NCI-H510A (cell line): ENCODE measurements at places on chromosomes 6 and 20.

DNA sequence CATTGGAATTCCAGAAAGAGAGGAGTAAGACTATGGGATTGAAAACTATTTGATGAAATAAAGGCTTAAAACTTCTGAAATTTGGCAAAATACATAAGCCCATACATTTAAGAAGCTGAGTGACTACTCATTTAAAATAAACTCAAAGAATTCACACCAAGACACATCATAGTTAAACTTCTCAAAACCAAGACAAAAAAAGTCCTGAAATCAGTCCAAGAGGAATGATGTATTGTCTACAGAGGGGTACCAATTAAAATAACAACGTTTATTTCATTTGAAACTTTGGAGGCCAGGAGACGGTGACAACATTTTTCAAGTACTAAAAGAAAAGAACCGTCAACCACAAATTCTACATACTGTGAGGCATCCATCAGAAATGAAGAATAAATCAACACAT lies 841.4 kb upstream of the MAP3K7 start:
- no peak for DNase-seq

GRCh38 chr6:139376017-139376330 lies 1.5 kb upstream of the CITED2 start:
- DNase-seq, result peak; percentile 6

- no peak for DNase-seq
Measured at GRCh38 chr20:63810730-63811490, 20.2 kb downstream of the ZBTB46 start.

DNA sequence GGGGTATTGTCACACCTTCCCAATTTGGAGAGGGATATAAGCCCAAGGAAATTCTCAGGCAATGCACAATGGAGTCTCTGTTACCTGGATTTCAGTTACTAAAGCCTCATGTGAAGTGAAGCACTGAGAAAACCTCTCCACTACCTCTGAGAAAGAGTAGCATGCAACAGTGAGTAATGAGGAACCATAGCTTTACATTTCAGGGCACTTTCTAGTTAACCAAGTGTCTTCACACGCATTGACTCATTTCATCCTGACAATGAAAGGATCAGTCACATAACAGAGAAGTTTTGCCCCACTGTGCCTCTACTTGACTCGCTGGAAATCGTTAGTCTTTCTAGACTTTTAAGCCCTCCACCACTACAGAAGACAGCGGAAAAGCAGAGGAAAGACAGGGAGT lies 86.2 kb upstream of the ARID1B start:
- DNase-seq, result no peak

DNA sequence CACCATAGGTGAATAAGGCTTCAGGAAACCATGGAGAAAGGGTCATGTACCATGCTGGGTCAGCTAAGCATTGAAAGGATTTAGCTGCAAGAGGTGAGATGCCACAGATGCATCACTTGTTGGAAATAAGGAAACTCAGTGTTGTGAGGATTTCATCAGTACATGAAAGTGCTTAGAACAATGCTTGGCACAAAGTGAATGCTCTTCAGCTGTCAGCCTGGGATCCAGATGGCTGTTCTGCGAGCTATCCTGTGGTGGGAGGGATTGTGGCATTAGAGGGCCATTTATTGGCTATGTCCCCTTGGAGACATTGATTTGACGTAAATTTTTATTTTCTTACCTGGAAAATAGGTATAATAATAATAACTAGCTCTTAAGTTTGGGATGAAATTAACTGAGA lies 53.0 kb downstream of the ELOVL2 start:
- no peak for DNase-seq

DNA sequence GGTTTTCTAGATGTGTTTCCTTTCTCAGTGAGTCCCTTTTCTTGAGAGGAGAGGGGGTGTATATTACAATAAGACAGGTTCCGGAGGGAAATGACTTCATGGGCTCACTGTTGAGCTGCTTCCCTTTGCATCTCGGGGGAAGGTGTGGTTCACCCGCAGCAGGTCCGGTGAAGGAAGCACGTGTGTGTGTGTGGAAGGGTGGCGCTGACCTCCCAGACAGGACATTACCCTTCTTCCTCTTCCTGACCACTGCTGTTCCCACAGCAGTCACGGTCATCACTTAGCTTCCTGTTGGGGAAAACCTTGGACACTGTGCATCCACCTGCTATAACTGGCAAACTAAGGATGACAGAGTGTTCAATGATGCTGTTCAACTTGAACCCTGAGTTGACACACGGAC lies 83.6 kb downstream of the PLEKHG1 start:
- no peak for DNase-seq

DNA sequence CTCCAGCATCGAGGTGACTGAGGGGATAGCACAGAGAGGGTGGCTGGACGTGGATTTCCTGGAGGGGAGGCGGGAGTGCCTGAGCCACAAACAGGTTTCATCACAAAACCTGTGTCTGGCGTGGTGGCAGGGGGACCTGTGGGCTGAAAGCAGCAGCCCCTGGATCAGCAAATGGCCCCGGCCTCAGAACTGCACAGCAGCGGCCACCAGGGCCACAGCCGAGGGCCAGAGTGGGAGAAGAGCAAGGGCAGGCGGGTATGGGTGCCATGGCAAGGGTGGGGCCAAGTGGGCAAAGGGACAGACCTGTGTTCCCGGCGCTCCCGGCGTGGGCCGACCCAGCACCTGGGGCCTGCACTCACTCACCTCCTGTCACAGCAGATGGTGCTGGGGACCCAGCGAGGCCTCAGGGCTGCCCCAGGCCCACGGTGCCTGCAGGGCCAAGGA lies 19.0 kb downstream of the NTSR1 start:
- no peak for DNase-seq

DNA sequence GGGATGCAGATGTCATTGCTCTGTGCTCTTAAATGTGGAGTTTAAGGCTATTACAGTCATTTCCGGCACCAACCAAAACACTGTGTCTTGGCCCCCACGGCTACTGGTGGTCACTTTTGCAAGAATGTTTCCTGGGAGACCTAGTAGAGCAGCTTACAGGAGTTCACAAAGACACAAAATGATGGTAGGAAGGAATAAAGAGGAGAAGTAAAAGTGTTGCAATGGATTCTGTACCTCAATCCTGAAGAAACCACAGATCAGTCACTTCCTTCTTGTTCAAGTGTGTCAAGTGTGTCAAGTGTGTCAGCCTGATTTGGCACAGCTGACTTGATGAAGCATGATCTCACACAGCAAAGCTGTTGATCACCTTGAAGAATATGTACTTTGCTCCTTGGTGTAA lies 344.0 kb downstream of the PLCB1 start:
- DNase-seq, result no peak

DNA sequence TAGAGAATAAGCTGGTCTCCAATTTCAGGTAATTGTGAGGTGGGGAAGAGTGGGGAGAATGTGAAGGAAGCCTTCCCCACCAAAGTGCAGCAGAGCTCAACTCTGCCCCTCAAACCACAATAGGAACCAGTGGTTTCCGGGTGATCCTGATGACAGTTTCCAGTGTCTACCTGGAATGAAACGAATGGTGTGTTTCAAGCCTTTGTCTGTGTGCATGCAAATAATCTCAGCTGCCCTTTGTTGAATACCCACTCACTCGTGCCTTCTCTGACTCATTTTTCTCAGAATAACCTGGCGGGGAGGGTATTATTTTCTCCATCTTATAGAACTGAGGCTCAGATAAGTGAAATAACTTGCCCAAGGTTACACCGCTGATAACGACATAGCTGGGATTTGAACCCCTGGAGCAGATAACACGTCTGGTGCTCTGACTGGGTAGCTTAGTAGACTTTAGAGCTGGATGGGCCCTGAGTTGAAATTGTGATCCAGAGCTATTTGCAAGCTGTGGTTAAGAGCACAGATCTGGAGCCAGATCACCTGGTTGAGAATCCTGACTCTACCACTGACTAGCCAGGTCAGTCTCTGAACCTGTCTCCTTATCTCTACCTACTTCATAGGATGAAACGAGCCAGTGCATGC lies 85.1 kb downstream of the EYA2 start:
- DNase-seq, result no peak

DNA sequence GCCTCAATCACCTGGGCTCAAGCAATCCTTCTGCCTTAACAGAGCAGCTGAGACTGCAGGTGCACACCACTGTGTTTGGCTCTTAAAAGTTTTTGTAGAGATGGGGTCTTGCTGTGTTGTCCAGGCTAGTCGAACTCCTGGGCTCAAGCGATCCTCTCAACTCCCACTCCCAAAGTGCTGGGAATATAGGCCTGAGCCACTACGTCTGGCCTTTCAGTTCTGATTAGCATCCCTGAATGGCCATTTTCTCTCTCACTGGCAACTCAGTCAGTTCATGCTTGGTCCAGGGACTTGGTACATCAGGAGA lies 28.5 kb downstream of the DNMT3B start:
- DNase-seq, result no peak

GRCh38 chr6:169638915-169639314 lies 62.9 kb downstream of the WDR27 start:
- DNase-seq, result no peak

- no peak for DNase-seq
Measured at GRCh38 chr20:63963348-63963741, 6.4 kb downstream of the ZNF512B start.

DNA sequence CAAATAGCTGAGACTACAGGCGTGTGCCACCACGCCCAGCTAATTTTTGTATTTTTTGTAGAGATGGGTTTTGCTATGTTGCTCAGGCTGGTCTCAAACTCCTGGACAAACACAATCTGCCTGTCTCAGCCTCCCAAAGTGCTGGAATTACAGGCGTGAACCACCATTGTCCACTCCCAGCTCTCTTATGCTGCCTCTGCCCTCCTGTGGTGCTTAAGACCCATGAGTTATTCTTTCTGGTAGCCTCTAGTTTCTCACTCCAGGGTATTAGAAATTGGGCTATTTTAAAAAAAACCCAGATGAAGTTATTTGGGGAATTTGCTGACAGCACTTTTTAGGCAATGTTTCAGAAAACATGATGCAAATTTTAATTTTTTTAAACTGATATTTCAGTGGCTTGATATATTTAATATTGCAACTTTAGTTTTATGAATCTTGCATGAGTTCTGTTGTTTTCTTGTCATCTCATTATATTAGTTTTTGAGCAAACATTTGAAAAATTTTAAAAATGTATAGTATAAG lies 114.0 kb upstream of the FOXO3 start:
- no peak for DNase-seq

- DNase-seq, result no peak
Measured at GRCh38 chr6:159064477-159064876, 19.7 kb upstream of the TAGAP start.

DNA sequence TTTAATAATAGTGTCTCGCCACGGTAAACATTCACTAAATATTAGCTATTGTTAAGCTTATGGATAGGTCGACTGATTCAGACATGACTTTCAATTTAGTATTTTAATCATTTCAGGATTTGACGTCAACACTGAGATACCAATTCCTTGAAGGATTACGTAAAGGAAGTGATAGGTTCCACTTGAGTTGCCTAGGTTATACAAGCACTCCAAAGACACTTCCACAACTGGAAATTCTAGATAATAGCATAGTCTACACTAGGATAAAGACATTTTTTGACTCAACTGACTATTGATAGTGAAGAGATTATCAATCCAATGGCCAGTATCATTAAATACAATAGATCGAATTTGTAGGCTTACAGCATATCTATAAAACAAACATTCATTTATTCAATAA lies 63.9 kb upstream of the NHSL1 start:
- no peak for DNase-seq

DNA sequence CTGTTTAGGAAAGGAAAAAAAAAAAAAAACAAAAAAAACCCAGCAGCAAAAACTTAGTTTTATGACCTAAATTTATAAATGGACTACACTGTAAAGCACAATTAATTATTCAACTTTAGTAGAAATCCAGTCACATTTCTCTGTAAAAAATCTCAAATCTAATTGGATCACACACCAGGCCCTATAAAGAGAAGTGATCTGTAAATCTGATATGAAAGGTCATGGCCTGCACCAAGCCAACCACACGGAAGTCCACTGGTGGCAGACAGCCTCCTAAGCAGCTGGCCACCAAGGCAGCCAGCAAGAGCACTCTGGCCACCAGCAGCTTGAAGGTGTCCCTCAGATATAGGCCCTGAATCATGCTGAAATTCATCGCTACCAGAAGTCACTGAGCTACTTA lies 131.6 kb downstream of the HFE start:
- no peak for DNase-seq

DNA sequence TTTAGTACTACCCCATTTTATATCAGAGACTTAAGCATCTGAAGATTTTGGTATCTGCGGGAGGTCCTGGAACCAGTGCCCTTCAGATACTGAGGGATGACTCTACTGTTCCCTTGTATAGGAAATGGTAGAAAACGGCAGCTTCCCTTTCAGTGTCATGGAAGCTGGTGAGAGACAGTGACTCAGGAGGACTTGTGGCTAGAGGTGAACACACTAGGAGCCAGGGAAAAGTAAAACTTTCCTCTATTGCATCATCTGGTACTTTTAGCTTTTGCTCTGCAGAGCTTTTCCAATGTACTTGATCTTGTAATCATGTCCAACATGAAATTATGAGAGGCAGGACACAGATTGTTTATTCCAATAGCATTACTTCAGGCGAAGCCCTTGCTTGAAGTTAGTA lies 45.0 kb downstream of the RNF144B start:
- no peak for DNase-seq

GRCh38 chr6:15628499-15629131 lies 34.2 kb downstream of the DTNBP1 start:
- no peak for DNase-seq

DNA sequence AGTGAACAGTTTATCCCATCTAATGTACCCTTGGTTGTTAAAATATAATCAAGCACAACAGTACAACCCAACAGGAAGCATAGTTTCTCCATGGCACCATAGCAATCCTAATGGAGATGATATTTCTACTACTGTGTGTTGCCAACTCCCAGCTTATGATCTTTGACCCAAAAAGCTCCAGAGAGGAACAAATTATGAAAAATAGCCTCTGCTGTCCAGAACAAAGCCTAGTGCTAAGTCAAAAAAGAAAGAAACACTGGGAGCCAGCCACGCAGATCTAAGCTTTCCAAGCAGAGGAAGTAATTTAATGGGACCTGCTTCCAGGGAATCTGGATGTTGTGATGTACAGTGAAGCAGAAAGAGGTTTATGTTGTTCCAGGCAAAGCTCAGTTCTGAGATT lies 52.2 kb upstream of the TASP1 start:
- no peak for DNase-seq

GRCh38 chr6:134145786-134146185 lies 93.4 kb upstream of the SLC2A12 start:
- no peak for DNase-seq

DNA sequence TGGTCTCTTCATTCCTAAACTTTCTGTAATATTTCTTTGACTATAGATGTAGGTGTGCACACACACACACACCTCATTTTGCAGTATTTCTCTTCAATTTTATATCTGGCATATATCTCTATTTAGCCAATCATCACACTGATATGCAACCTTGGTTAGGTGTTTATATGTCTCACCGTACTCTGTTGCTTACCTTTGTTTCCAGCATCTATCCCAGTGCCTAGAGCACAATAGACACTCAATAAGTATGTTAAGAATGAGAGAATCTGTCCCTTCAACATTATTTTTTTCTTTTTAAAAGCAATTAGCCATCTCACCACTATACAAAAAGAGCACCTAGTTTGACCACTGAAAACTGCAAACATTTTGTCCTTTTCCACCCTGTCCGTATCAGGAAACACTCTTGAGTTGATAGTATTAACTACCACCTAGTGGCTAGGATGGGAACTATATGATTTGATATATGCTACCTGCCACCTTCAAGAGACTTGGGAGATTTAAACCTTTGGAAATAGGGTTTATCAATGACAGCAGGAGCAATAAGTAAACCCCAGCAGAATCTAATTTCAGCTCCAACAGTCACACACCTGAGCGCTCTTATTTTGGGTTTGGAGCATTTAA lies 48.7 kb upstream of the RSPO3 start:
- DNase-seq, result no peak
